Osteocyte (in vitro differentiated cells): ENCODE measurements at places on chromosomes 2 and 18. TPM values are rescaled to one million over a fixed set of nuclear protein-coding genes. Genes with fewer than 3 reads are reported as not detected.
A peak's percentile ranks its signal among the peaks of the same experiment; 100 is the strongest.

GRCh38 chr2:238820916-238821315 is 27.0 kb upstream of the TWIST2 start:
- peak; percentile 42 for DNase-seq

Gene CROCC2
- total RNA-seq: not detected in 2 replicates

DNA sequence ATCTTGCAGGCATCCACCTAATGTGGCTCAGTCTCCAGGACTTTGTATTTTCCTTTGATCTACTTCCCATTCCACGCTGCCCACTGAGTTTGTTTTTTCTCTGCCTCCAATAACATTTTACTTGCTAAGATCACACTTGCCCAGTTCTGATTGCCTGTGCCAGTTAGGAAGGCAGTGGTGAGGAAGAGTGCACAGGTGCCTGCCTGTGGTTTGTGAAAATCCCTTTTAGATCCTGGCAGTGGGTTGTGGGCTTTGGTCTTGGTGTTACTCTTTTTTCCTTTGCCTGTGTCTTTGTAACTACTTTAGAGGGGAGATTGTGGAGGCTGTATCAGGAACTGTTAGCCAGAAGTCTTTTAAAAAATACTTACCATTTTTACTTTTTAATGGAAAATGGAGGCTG is 36.9 kb upstream of the KCNG2 start:
- DNase-seq: no peak

GRCh38 chr2:23456396-23456795 is 71.4 kb downstream of the KLHL29 start:
- peak; percentile 48 for DNase-seq

GRCh38 chr2:153536115-153536514 is 57.6 kb upstream of the RPRM start:
- no peak for DNase-seq

DNA sequence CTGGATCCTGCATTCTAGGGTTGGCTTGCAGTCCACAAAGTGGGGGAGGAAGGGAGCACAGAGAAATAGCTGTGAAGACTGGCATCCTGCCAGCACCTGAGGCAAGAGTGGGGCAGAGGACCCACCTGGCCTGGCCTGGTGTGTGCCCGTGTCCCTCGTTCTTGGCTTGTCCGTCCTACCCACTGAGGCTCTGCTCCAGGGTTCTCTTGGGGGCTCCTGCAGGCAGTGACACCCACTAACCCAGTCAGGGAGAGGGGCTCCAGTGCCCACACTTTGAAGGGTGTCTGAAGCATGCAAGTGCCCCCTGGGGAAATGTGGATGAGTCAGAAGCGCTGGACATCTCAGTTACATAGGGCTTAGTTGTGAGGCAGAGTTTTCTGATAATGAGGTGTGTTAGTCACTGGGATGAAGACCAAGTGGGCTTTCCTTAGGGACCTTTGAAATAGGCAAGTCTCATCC is 79.4 kb downstream of the SLC4A3 start:
- no peak for DNase-seq

Gene IL37
- not detected in 2 replicates for total RNA-seq

DNA sequence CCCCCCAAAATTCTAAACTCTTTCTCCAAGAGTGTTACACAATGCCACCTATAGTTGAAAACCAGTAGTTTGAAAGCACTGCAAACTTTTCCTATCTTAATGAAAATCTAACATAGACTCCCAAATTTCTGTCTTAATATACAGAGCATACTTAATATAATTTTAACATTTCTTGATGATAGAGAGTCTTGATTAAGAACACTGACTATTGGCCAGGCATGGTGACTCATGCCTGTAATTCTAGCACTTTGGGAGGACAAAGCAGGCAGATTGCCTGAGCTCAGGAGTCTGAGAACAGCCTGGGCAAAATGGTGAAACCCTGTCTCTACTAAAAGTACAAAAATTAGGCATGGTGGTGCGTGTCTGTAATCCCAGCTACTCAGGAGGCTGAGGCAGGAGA is 34.2 kb downstream of the ASXL2 start:
- no peak for DNase-seq

- DNase-seq: no peak
These were observed 248.5 kb upstream of the ID2 start for GRCh38 chr2:8433390-8433789.

Gene CHST9
- 0.18 and 0.32 TPM in 2 replicates for total RNA-seq

GRCh38 chr18:10051877-10052631 is 138.2 kb downstream of the VAPA start:
- DNase-seq: no peak

Gene OTOS
- not detected in 2 replicates for total RNA-seq

DNA sequence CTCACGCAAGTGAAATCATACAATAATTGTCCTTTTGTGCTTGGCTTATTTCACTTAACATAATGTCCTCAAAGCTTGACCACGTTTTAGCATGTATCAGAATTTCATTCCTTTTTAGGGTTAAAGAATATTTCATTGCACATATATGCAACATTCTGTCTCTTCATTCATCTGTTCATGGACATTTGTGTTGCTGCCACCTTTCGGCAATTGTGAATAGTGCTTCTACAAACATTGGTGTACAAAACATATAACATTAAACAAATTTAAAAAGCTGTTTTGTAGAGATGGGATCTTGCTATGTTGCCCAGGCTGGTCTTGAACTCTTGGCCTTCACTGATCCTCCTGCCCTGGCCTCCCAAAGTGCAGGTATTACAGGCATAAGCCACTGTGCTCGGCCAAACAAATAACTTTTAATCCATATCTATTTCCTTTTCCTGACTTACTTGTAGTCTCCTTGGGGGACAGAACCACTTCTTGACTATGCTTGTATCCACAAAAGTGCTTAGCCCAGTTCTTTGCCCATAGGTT is 209.3 kb downstream of the SLC4A3 start:
- no peak for DNase-seq

DNA sequence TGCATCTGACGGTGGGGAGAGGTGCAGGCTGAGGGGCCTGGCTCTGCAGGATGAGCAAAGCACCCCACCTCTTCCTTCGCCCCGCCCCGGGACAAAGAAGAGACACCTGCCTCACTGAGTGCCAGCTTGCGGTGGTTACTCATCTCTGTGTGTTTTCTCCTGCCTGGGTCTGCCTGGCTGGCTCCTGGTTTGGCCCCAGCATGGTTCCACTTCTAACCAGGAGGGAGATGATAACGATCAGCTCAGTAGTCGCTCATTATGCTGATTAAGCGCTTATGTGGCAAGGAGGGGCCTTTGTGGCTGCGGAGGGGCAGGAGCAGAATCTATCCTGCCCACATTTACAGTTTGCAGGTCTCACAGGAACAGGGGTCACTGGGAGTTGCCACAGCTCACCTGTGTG is 68.7 kb upstream of the EDAR start:
- DNase-seq: no peak

Gene FAHD2B
- 26.1 and 27.2 TPM in 2 replicates for total RNA-seq

- no peak for DNase-seq
These were observed 110.4 kb upstream of the DYNAP start for GRCh38 chr18:54480616-54481015.

- DNase-seq: no peak
These were observed 97.5 kb downstream of the STPG4 start for GRCh38 chr2:47057687-47058002.

GRCh38 chr2:203476881-203477280 is 58.2 kb downstream of the RAPH1 start:
- DNase-seq: no peak

Gene STEAP3
- 19.3 and 22.7 TPM in 2 replicates for total RNA-seq

Gene NRP2
- total RNA-seq: 52.4 and 58.4 TPM in 2 replicates

DNA sequence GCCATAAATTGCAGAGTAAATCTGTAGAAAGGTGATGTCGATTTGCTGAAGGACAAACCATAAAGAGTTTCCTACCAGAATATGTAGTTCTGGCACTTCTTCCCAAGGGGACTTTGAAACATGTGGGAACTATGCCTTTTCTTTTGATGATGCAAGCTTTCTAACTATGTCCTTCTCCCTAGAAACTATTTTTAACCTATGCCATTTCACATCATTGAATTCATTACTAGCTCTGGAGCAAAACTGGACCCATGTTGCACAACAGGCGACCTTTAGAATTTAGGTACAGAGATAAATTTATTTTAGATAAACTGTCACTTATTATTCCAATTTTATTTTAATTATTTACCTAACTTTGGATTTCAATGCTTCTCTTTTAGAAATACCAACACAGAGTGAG is 186.5 kb downstream of the CCDC102B start:
- no peak for DNase-seq

- peak; percentile 48 for DNase-seq
These were observed 6.3 kb downstream of the C2orf80 start for GRCh38 chr2:208183526-208183925.

Gene CENPA
- 4.6 and 5.1 TPM in 2 replicates for total RNA-seq

DNA sequence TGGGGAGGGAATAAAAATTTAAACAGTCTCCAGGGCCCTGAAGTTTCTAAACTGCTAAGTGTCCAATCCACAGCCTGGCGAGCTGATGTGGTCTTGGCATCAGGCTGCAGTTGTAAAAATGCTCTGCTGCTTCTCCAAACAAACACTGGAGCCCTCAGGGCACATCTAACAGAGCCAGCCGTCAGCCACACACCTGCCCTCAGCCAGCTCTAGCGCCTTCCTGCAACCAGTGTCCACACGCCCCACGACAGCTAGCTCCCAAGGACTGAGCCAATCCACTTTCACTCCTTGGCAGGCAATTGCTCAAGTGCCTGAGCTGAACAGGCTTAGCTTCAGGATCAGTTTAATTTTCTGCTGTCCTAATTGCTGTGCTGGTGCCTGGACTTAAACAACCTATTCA is 446.4 kb upstream of the RAB12 start:
- DNase-seq: no peak

DNA sequence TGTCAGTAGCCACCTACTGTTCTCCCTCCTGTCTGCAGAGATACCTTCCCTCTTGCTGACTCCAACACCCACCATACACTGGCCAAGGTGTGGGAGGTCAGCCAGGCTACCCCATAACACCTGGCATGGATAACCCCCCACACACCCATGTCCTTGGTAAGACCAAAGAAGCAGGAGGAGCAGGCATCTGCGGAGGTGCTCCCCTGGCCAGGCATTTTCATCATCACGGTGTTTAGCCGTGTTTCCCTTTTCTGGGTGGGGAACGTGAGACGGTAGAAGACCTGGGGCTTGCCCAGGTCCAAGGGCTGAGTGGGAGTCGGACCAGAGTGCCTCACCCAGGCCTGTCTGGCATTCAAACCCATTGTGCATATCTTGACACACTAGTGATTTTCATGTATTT is 150.3 kb downstream of the SMAD7 start:
- DNase-seq: peak; percentile 73

- DNase-seq: no peak
These were observed 287.3 kb upstream of the REV1 start for GRCh38 chr2:99776906-99777646.

Gene POTEC
- total RNA-seq: not detected in 2 replicates

DNA sequence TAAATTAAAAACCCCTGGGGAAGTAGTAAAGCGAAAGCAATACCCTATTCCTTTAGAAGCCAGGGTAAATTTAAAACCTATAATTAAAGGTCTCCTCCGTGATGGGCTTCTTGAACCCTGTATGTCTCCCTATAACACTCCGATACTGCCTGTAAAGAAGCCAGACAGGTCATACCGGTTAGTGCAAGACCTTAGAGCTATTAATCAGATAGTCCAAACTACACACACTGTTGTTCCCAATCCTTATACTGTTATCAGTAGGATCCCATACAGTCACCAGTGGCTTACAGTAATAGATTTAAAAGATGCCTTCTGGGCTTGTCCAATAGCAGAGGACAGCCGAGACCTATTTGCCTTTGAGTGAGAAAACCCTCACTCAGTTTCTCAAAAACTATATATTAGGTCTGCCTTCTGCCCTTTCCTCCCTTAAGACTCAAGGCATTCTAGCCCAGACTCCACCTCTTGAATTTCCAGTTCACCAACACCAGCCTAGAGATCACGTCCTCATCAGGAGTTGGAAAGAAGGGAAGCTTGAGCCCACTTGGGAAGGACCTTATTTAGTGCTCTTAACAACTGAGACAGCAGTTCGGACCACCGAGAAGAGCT is 12.4 kb upstream of the SAP130 start:
- DNase-seq: no peak

Gene CCDC102B
- 18.5 and 18.9 TPM in 2 replicates for total RNA-seq
